ENCODE measurements at places on chromosomes 16 and 17. TPM values are rescaled to one million over a fixed set of nuclear protein-coding genes. Genes with fewer than 3 reads are reported as not detected.

The SOCS3 gene
- 43.0 TPM for total RNA-seq

The KIF19 gene
- not detected for total RNA-seq

DNA sequence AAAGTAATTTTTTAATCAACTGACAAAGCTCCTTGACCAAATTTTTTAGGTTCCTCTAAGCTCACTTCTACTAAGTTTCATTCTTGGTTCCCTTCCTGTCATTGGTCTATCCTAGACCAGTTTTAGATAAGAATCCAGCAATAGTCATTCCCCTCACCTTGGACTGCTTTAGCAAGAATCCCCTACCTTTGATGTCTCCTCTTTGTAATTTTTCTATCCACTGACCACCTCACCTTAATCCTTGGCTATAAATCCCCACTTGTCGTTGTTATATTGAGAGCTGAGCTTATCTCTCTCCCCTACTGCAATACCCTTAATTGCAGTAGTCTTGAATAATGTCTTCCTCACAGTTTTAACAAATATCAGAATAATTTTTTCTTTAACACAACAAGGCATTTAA is 107.2 kb downstream of the USP32 start:
- no peak for DNase-seq

DNA sequence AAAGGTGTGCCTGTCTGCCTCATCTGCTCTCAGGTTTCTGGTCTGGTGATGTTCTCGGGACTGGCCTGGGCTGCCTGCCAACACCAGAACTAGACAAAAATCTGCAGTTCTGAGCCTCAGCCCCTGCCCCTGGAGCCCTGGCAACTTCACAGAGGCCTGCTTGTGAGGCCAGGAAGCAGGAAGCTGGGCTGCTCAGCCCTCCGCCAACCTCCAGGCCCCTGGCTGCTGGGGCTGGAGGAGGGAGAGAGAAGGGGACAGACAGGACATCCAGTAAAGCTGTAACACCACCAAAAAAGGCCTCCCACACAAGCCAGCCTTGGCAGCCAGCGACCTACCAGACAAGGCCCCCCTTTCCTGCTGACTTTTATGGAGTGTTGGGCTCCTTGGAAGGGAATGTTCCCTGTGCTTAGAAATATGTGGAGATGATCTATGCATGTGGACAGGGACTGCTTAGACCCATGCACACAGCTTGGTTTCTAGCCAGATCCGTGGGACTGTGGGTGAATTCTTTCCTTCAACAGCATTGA is 157.6 kb downstream of the XYLT1 start:
- no peak for DNase-seq

DNA sequence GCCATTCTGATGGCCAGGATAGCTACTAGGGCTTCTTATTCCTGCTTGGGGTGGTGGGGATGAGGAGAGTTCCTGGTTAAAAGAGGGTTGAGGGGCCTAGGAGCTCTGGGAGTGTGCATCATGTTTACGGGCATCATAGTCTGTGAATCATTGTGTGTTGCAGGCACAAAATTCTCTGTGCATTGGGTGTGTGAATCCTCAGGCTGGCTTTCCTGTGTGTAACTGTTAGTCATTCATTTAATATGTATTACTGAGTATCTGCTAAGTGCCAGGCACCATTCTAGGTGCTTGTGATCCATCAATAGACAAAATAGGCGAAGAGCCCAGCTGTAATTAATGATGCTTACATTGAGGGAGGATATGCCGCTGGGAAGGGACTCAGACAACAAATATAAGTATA is 5.8 kb downstream of the PPY start:
- no peak for DNase-seq

GRCh38 chr17:83062011-83062817 is 17.2 kb upstream of the METRNL start:
- no peak for DNase-seq

- no peak for DNase-seq
Measured at GRCh38 chr17:9537177-9537776, 38.3 kb downstream of the STX8 start.

DNA sequence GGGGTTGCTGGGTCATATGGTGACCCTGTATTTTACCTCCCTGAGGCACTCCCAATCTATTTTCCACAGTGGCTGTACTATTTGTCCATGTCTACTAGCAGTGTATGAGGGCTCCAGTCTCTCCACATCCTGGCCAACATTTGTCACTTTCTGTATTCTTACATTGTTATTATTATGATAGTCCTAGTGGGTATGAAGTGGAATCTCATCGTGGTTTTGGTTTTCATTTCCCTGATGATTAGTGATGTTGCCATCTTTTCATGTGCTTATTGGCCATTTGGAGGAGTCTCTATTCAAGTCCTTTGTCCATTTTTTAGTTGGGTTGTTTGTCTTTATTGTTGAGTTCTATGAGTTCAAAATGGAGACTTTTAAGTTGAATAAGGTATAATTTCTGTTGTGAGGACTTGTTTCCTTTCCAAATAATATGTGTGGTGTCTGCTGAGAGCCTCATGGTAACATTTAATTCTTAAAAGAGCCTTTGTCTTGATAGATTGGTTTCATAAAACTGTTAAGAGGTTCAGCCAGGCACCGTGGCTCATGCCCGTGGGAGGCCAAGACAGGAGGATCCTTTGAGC is 108.2 kb downstream of the RPTOR start:
- DNase-seq, result no peak

- DNase-seq, result no peak
Measured at GRCh38 chr17:28145348-28145747, 102.9 kb downstream of the NLK start.

GRCh38 chr17:7004398-7005253 is 7.8 kb upstream of the RNASEK start:
- DNase-seq, result peak; percentile 48

DNA sequence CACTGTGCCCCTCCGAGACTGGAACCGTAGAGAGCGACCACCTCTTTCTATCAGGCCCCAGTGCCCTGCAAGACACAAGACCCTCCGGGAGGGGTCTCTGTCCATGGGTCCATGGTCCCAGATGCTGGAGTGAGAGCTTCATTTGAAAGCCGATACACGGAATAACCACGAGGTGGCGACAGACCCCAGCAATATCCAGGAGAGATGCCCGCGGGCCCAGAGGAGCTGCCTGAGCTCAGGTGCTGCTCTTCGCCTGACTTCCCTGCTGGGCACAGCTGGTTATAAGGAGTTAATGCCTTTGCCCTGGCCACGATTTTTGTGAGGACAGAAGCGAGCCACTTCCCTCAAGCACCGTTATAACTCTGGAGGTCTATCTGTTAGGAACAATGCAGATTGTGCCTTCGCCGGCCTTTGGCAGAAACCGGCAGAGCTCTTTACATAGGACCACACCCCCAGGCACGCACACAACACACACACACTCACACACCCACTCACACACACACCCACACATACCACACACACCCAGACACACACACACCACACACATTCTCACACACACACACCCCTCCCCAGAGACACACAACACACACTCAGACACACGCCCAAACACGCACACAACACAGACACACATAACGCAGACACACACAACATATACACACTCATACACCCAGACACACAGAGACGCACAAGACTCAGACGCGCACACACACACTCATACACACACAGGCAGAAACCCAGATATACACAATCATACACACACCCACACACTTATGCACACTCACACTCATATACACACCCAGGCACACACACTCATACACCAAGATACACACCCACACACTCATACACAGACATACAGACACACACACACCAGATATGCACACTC is 436.4 kb downstream of the SOX9 start:
- peak; percentile 69 for DNase-seq

DNA sequence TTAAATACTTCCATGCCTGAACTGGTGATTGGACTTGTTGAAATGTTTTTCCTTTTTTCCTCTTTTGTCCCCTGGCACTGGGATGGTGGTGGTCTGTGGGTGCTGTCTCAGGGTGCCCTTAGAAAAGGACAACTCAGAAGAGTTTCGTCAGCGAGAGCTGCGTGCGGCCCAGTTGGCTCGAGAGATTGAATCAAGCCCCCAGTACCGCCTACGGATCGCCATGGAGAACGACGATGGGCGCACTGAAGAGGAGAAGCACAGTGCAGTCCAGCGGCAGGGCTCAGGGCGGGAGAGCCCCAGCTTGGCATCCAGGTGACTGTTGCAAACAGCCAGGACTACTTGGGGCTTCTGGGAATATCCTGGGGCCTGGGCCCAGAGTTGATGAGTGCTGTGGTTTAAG is 6.9 kb downstream of the ATXN2L start:
- no peak for DNase-seq

DNA sequence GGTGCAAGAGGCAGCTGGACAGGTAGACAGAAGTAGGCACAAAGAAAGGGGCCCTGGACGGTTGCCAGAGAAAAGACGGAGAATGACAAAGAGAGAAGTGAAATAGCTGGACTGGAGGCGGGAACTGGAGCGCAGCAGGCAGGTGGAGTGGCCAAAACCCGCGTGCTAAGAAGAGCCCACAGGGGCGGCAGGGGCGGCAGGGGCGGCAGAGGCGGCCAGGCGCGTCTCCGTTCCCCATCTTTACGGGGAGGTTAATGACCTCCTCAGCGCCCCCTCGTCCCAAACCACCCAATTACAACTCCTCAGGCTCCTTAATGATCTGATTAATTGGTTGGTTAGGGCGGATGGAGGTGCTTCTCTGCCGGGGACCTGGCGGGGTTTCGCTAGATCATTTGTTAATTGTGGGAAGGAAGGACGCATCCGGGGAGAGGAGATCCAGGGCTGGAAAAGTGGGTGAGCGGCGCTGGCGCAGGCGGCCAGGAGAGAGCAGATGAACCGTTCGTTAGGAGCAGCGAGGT is 15.4 kb upstream of the HOXB9 start:
- DNase-seq, result no peak

- DNase-seq, result no peak
Measured at GRCh38 chr16:55389426-55390073, 65.5 kb downstream of the IRX6 start.

Data from H4 (cell line).